ENCODE measurements at places on chromosomes 12 and 14.
A peak's percentile ranks its signal among the peaks of the same experiment; 100 is the strongest.

GRCh38 chr12:51070004-51070403, 13.4 kb downstream of the CSRNP2 start:
- DNase-seq: peak; percentile 70

- no peak for DNase-seq
Observed at GRCh38 chr14:94237983-94238382, 55.1 kb downstream of the SERPINA10 start.

- DNase-seq: peak; percentile 72
Observed at GRCh38 chr14:99995700-99996356, 69.4 kb upstream of the EVL start.

DNA sequence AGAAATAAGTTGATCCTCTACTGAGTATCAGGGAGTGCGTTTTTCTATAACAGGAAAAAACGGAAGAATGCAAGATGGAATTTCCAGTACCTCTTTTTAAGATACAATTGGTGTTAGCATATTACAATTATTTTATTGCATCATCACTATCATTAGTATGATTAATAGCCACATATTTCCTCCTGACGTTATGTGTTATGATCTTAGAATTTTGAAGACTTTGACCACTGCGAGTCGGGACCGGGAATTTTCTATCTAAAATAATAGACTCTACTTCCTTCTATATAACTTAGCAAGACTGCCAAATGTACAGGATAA, 679 bp upstream of the SAV1 start:
- no peak for DNase-seq

All from cardiac fibroblast (primary cell).